OCI-M1 (cell line): ENCODE measurements at places on chromosomes 3 and 15.

DNA sequence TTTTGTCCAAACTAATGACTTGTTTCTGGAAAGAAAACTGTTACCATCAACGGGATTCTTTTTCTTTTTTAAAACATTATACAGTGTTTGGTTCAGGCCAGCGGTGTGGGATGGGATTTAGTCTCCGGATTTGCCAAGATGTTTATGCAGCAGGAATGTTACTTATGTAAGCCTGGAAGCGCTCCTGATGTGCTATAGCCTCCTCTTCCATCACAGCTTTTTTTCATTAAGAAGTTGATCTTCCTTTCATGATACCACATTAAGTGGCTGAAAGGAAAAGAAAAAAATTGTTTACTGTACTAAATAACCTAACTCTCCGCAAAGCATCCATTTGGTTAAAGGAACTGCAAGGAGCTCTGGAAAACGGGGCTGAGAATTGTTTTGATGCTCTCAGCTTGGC is 120.5 kb upstream of the ALDH1A3 start:
- no peak for DNase-seq

GRCh38 chr3:132911741-132912415 is 126.3 kb upstream of the TMEM108 start:
- peak; percentile 75 for DNase-seq

GRCh38 chr3:156693166-156693565 is 18.8 kb downstream of the TIPARP start:
- no peak for DNase-seq

- no peak for DNase-seq
These were observed 43.3 kb upstream of the HCLS1 start for GRCh38 chr3:121703973-121704372.

DNA sequence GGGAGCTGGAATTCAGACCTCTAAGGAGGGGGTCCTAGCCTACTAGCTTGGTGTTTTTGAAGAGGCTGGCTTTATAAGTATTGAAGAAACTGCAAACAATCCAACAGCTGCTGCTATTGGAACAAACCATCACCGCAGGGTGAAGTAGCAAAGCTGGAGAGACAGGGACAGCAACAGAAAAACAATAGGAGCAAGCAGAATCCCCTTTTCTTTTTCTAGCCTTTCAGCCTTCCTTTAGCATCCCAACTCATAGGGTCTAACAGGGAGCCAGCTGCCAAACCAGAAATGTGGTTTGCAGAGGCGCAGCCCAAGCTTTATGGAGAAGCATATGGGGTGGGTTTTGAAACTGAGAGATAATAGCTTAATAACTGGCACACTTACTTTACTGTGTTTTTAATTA is 106.2 kb upstream of the CHMP2B start:
- no peak for DNase-seq

- no peak for DNase-seq
These were observed 10.3 kb upstream of the NRROS start for GRCh38 chr3:196629228-196629627.

DNA sequence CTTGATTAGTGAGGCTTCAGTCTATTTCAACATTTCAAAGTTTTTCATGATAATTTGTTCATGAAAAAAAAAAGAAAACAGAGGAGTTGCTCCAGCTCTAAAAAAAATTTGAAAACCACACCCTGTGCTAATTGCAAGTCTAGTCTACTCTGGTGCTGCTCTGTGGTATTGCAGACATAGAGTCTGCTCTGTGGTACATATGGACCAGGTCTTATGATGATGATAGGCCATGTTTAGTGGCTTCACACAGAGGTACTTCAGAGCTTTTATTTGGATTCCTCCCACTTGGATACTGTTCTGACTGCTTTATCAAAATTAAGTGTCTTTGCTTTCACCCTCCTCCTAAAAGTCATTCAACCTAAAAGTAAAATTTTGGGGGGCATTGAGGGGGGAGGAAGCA is 160.8 kb downstream of the ALCAM start:
- DNase-seq = no peak

GRCh38 chr3:154275965-154276364 is 48.3 kb downstream of the DHX36 start:
- DNase-seq = no peak
